Upper lobe of left lung (tissue), 6 donors: ENCODE measurements at places on chromosomes 6 and 20. TPM values are rescaled to one million over a fixed set of nuclear protein-coding genes. Genes with fewer than 3 reads are reported as not detected.

The SYCP2L gene
- total RNA-seq, result 2.4 TPM

The ZDHHC14 gene
- 12.6 TPM for total RNA-seq

GRCh38 chr6:110622912-110623578, 146.6 kb upstream of the SLC22A16 start:
- no peak for DNase-seq

GRCh38 chr6:101429845-101430244, 36.3 kb downstream of the GRIK2 start:
- DNase-seq, result no peak

- no peak for DNase-seq
Measured at GRCh38 chr6:132310921-132311320, 90.4 kb downstream of the MOXD1 start.
